A549 treated with GW870086 at 1 μM for 4 hours (cell line): ENCODE measurements at places on chromosomes 11 and 22. TPM values are rescaled to one million over a fixed set of nuclear protein-coding genes. Genes with fewer than 3 reads are reported as not detected.

Gene KRTAP5-8
- not detected in 5 replicates for total RNA-seq

Gene PRODH
- total RNA-seq, result 0.89 to 1.6 TPM (median 0.97 TPM) in 5 replicates

Gene RASSF10
- 1.9 to 2.5 TPM (median 2.3 TPM) in 5 replicates for total RNA-seq

Gene WT1
- total RNA-seq, result 4.6 to 6.0 TPM (median 5.1 TPM) in 5 replicates

Gene DNHD1
- 2.3 to 3.3 TPM (median 3.0 TPM) in 5 replicates for total RNA-seq

Gene MFNG
- 2.2 to 2.5 TPM (median 2.3 TPM) in 5 replicates for total RNA-seq

Gene LRRC75B
- total RNA-seq, result 6.6 to 8.8 TPM (median 7.6 TPM) in 5 replicates

Gene PRR33
- total RNA-seq, result not detected in 5 replicates

Gene SPON1
- not detected in 5 replicates for total RNA-seq

Gene TRIM49
- 0.07 TPM in 1 of 5 replicates, not detected in the others for total RNA-seq

Gene ANKRD13D
- 18.7 to 29.1 TPM (median 26.9 TPM) in 5 replicates for total RNA-seq

Gene E2F8
- total RNA-seq, result 5.6 to 7.0 TPM (median 6.2 TPM) in 5 replicates

Gene USH1C
- 0.54 to 1.6 TPM (median 1.1 TPM) in 5 replicates for total RNA-seq

Gene DDT
- 129 to 161 TPM (median 156 TPM) in 5 replicates for total RNA-seq

Gene ABTB2
- 29.9 to 39.1 TPM (median 36.3 TPM) in 5 replicates for total RNA-seq

Gene CHEK1
- total RNA-seq, result 28.6 to 33.7 TPM (median 32.0 TPM) in 5 replicates

Gene DRD2
- total RNA-seq, result not detected in 5 replicates

Gene PATL1
- 41.9 to 50.6 TPM (median 48.1 TPM) in 5 replicates for total RNA-seq

Gene RFPL1
- not detected in 5 replicates for total RNA-seq

Gene FTH1
- 10,289 to 19,481 TPM (median 16,743 TPM) in 5 replicates for total RNA-seq

Gene SART1
- total RNA-seq, result 47.0 to 61.7 TPM (median 60.4 TPM) in 5 replicates

Gene SNX15
- 20.2 to 23.7 TPM (median 21.5 TPM) in 5 replicates for total RNA-seq

Gene TMEM191C
- total RNA-seq, result 0.49 to 1.5 TPM (median 0.74 TPM) in 5 replicates

Gene KRTAP5-1
- total RNA-seq, result not detected in 5 replicates

Gene ASCL2
- 0.07 TPM in 1 of 5 replicates, not detected in the others for total RNA-seq

Gene FIBIN
- total RNA-seq, result not detected in 5 replicates

Gene CD44
- 624 to 923 TPM (median 720 TPM) in 5 replicates for total RNA-seq

Gene PKNOX2
- total RNA-seq, result 0.05 TPM in 1 of 5 replicates, not detected in the others

Gene PHLDA2
- total RNA-seq, result 112 to 145 TPM (median 119 TPM) in 5 replicates

Gene SAA4
- total RNA-seq, result not detected in 5 replicates

Gene KIRREL3
- 9.4 to 11.6 TPM (median 10.1 TPM) in 5 replicates for total RNA-seq

Gene TIMP3
- total RNA-seq, result 1.1 to 1.9 TPM (median 1.2 TPM) in 5 replicates

Gene OR8H3
- not detected in 5 replicates for total RNA-seq

Gene OR4C45
- not detected in 5 replicates for total RNA-seq

Gene RBMXL2
- not detected in 5 replicates for total RNA-seq

Gene SYT8
- total RNA-seq, result 0.21 to 1.00 TPM (median 0.36 TPM) in 5 replicates

Gene TYR
- not detected in 5 replicates for total RNA-seq

Gene LRRC55
- total RNA-seq, result not detected in 5 replicates

Gene FAM180B
- not detected in 5 replicates for total RNA-seq

Gene OR4S1
- not detected in 5 replicates for total RNA-seq
